KBM-7 (cell line): ENCODE measurements at places on chromosomes 5 and 9.

DNA sequence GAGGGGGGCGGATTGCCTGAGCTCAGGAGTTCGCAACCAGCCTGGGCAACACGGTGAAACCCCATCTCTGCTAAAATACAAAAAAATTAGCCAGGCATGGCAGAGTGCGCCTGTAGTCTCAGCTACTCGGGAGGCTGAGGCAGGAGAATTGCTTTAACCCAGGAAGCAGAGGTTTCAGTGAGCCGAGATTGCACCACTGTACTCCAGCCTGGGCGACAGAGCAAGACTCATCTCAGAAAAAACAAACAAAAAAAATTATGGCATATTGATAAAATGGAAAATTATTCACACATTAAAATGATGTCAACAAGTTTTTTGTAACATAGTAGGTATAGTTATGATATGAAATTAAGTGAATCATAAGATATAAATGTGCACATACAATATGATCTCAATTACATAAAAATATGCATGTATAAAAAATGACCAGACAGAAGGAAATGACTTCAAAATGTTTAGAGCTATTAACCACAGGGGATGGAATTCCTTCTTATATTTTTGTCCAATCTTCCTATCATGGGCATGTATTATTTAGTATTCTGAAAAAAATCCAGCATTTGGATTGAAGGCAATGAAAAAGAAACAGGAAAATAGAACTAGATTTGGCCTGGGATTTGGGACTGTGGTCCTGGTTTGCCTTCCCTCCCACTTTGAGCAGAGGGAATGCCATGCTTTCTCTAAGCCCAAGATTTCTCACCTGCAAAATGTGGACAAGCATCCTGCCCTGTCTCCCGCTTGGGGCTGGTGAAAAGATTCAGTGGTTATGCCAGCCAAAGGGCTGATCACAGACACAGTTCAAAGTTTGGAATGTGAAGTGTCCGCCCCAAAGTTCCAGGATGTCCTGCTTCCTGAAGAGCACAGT is 19.5 kb downstream of the SPAAR start:
- DNase-seq: no peak

- no peak for DNase-seq
Measured at GRCh38 chr9:133075925-133076630, 14.3 kb downstream of the CEL start.

- DNase-seq: peak; percentile 61
Measured at GRCh38 chr9:20623021-20623747, 885 bp upstream of the MLLT3 start.

DNA sequence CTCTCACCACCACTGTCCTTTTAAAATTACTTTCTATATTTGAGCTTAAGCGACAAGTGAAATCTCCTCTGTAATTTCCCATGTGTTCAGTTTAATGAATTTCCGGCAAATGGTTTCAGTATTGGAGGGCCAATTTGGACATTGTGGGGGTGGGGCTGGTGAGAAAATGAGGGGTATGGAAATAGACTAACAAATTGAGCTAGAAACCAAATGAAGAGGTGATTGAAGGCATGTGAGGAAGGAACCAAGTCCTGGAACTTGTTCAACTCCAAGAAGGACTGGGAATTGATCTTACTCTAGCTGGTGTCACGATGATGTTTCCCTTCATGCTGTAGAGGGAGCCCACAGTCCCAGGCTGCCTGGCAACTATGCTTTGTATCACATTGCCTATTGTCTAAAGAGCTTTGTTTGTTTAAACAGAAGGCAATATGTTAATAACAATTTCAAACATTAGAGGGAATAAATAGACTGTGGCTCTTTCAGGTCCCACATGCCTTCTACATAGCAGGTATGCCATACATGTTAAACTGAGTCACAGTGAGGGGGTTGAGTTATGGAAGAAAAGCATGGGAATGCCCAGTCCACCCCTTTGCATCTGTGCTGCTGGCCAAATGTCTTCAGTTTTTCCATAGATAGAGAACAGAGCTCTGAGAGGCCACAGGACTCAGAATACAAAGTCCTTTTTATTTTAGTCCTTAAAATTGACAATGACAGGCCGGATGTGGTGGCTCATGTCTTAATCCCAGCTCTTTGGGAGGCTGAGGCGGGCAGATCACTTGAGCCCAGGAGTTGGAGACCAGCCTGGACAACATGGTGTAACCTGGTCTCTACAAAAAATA is 25.0 kb upstream of the MATR3 start:
- peak; percentile 37 for DNase-seq

DNA sequence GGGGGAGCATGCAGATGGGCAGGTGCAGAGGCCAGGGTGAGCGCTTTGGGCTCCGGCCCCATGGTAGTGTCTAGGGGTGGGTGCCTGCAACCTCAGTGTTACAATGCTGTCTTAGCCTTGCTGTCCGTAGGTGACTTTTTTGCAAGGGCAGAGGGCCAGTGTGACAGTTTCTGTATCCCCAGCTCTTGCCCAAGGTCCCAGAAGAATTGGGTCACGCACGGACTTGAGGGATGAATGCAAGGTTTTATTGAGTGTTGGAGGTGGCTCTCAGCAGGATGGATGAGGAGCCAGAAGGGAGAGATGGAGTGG is 492.5 kb downstream of the AGTPBP1 start:
- DNase-seq: no peak

- DNase-seq: peak; percentile 85
Measured at GRCh38 chr5:56910210-56910965, 992 bp downstream of the SETD9 start.

GRCh38 chr5:173456751-173457171 is 128.5 kb upstream of the STC2 start:
- DNase-seq: peak; percentile 66

- no peak for DNase-seq
Measured at GRCh38 chr9:83270116-83270515, 207.2 kb upstream of the RASEF start.

DNA sequence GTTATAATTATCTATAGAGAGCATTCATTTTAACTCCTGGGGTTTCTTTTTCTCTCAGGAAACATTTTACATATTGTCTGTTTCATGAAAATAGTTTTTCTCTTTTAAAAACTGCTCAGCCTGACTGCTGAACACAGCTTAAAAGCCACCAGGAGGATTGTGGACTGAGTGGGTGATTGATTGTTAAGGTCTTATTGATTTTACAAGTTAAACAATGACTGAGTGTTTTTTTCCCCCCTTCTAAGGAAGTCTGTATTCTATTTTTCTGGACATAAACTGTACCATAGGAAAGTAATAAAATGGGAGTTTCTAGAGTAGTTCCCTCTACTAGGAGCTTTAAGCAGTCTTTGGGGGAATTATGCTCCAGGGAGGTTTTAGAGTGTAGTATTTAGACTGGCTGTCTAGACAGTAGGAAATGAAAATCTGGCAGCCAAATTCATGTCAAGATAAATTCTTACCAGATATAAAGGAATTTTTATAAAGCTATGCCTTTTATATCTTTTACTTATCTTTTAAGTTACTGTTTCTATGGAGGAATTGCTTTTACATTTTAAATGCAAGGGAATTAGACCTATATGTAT is 463.9 kb downstream of the PRR16 start:
- DNase-seq: no peak

DNA sequence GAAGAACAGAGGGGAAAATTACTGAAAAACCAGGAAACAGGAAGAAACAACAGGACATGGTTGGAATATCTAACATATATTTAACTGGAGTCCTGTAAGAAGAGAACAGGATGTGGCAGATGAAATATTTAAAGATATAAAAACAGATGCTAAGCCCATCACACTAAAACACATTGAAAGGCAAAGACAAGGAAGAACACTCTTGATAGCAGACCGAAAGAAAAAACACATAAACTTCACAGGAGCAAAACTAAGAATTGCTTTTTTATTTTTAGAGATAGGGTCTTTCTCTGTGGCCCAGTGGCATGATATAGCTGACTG is 324.4 kb upstream of the ARRDC3 start:
- no peak for DNase-seq

- DNase-seq: no peak
Measured at GRCh38 chr5:17878541-17878940, 244.3 kb downstream of the TAF11L14 start.

DNA sequence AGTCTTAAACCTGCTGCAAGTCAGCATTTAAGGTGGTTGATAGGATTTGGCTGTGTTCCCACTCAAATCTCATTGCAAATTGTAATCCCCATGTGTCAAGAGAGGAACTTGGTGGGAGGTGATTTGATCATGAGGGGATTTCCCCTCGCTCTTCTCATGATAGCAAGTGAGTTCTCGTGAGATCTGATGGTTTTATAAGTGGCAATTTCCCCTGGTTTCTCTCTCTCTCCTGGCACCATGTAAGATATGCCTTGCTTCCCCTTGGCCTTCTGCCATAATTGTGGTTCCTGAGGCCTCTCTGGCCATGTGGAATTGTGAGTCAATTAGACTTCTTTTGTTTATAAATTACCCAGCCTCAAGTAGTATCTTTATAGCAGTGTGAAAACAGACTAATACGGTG is 84.3 kb upstream of the SMC2 start:
- DNase-seq: peak; percentile 57

DNA sequence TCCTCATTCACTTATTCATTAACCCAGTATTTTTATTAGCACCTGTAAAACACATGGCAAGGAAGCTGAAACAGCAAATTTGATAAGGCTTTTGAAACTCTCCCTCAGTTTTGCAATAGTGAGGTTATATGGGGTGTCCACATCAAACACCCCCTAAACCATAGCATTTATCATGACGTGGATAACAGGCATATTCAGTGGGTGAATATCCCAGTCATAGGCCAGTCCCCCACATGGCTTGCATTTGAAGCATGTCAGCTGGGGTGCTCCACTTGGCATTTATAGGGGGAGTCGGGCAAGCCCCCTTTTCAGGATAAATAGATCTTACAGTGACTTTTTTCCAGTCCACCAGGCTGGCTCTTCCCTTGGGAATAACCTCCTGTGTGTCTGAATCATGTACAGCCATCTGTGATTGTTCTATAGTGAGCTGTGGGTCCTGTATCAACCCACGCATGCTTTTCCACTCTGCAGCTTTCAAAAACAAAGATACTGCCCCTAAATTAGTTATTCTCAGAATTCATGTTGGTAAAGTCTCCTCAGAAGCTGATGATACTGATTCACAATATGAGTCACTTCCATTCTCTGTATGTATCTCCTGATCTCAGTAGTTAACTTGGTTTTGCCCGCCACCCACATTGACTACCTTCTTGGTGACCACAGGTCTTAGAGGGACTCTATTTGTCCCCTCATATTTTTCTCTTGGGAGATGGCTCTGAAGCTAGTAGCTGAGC is 84.4 kb upstream of the SPIN1 start:
- DNase-seq: no peak

GRCh38 chr5:16406630-16407029 is 59.0 kb downstream of the ZNF622 start:
- no peak for DNase-seq

- DNase-seq: no peak
Measured at GRCh38 chr9:14238518-14238917, 75.4 kb downstream of the NFIB start.

- no peak for DNase-seq
Measured at GRCh38 chr5:16914584-16914983, 21.5 kb downstream of the MYO10 start.

DNA sequence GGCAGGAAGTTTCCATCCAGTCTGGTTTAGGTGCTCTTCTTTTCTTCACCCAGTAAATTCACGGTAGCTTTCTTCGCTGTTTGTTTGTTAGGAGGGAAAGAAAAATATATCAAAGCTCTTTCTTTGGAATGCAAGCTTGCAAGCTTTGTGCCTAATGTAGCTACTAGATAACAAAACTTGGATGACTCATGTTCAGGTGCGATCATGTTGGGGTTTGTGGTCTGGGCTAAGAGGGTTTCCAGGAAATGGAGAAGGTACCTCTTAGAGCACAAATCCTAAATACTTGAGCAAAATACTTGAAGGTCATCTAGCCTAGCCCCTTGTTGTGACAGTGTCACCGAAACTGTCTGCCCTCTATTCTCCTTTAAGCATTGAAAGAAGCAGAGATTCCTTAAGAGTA is 17.7 kb downstream of the SRP19 start:
- DNase-seq: no peak

- DNase-seq: no peak
Measured at GRCh38 chr9:79616971-79617370, 45.2 kb downstream of the TLE4 start.

DNA sequence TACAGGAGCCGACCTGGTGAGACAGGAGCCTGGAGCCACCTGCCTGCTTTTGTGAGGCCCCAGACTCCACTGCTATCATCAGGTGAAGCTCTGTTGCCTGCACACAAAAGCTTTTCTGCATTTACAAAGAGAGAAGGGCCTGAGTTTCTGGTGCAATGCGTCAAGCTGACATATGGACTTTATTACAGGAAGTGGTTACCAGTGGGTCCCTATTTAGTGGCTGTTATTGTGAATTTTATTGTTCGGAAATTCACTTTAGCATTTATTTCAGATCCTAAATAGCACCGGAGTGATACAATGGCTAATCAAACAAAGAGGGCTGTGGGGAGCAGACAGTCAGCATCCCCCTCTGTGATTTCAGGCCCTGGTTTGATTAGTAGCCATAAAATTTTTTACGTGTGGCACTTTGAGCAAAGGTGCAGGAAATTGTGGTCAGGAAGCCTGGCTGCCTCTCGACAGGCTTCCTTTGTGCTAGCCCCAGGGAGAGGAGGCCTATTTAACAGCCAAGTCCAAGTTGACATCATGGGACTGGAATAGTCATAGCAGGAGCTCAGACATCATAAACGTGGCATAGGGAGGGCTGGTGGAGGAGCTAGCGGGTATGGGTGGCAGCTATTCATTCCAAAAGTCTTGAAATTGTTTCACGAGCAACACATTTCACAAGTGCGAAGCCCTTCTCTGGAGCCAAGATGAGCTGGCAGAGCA is 8.4 kb downstream of the TGFBI start:
- DNase-seq: peak; percentile 93

GRCh38 chr9:16712787-16713186 is 157.7 kb downstream of the BNC2 start:
- DNase-seq: no peak

DNA sequence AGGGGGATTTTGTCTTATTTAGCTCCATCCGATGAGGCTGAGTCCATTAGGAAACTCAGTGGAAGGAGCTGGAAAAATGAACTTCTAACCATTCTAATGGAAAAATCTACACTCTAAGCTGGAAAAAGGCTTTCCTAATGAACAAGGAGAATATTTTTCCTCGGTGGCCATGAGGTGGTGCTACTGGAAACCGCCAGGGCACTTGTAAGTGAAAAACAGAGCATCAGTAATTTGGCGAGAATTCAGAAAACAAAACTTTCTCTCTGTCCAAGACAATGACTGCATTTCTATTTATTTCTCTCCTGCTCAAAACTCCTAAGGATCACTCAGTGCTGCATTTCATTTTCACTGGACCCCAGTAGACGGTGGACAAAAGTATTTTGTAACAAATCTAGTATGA is 237.6 kb downstream of the TENT4A start:
- DNase-seq: no peak

DNA sequence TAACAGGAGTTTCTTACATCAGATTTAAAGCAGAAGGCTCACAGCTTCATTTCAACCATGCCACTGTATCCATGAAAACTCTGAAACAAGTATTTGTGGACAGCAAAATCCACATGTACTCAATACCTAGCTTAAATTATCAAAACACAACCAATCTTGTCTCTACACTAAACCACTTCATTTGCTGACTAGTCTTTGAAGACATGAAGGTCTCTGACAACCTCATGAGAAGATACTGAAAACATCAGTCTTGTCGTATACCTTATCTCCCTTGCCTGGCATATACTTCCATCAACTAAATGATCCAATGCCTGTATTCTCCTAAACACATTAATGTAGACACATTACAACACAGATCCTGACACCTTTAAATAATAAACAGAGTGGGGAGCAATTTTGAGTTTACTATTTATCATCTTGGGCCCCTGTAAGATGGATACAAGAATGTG is 2.9 kb downstream of the RPS23 start:
- no peak for DNase-seq

GRCh38 chr5:165029099-165029870 is 1523.9 kb downstream of the MAT2B start:
- DNase-seq: peak; percentile 86

GRCh38 chr5:97979740-97980139 is 793.7 kb upstream of the RGMB start:
- no peak for DNase-seq
